Activated CD4-positive, alpha-beta T cell treated with anti-CD3 and anti-CD28 coated beads for 48 hours (primary cell): ENCODE measurements at places on chromosomes 7 and 10.
A peak's percentile ranks its signal among the peaks of the same experiment; 100 is the strongest.

DNA sequence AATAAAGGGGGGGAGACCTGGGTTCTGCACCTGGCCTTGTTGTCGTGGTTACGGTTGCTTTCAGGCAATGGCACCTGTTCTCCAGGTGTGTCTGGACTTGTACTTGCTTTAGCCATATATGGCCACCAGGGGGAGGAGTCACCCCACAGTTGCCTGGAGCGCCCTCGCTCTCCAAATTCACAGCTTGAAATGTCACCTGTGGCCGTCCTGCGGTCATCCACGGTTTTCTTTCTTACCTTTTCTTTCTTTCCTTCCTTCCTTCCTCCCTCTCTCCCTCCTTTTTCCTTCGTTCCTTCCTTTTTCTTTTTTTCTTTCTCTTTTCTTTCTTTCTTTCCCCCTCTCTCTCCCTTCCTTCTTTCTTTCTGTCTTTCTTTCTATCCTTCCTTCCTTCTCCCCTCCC, 157.2 kb upstream of the ZNF92 start:
- peak; percentile 69 for DNase-seq

- no peak for DNase-seq
These were observed 972.0 kb upstream of the CELF2 start for GRCh38 chr10:10045765-10046028.

DNA sequence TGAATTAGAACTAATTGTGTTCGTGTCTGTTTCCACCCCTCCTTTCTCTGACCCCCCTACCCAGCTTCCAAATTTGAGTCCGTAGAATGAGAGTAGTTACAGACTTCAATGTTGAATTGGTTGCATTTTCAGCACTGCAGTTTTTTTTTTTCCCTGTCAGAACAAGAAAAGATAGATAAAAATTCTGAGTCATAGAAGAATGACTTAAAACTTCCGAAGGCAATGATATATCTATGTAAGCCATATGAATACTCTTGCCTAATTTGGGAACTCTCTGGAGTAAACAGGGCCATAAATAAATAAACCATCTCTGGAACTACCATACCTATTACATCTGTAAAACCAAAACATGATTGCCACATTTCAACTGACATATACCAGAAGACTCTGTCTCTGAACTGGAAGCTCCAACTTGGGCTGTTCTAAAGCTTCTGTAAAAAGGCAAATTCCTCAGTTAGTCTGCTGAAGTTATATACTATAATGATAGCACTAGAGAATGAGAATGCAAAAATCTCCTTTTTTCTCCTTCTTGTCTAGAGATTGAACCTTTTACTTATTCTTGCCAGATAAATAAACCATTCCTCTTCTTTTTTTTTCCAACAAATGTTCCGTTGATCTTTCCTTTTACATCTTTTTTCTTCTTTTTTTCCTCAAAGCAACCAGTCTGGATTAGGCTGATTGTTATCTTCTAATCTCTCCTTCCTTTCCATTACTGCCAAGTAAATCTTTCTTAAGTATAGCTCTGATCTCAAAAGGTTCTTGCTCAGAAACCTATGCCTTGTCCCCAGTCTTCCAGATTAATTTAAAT, 23.5 kb downstream of the VCL start:
- no peak for DNase-seq

- no peak for DNase-seq
These were observed 22.2 kb downstream of the GPNMB start for GRCh38 chr7:23268746-23269145.

- no peak for DNase-seq
These were observed 30.7 kb downstream of the DUSP5 start for GRCh38 chr10:110528224-110528996.

GRCh38 chr7:102421706-102422240, 11.6 kb upstream of the ORAI2 start:
- no peak for DNase-seq

DNA sequence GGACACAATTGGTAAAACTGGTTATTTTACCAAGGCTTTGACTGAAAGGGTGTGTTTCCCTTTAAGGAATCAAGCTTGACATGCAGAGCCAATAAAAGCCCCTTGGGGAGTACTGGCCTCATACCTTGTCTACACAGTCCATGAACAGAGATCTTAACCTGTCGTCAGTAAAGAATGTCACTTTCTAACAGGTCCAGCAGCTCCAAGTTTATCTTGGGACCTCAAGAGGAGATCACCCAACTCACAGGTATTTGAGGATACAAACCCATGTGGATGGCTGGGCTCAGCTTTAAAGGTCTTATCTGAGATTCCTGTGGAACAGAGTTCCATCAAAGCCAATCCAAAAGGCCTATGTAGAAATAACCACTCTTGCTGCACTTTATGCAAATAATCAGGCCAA, 61.3 kb downstream of the COA1 start:
- DNase-seq, result no peak

DNA sequence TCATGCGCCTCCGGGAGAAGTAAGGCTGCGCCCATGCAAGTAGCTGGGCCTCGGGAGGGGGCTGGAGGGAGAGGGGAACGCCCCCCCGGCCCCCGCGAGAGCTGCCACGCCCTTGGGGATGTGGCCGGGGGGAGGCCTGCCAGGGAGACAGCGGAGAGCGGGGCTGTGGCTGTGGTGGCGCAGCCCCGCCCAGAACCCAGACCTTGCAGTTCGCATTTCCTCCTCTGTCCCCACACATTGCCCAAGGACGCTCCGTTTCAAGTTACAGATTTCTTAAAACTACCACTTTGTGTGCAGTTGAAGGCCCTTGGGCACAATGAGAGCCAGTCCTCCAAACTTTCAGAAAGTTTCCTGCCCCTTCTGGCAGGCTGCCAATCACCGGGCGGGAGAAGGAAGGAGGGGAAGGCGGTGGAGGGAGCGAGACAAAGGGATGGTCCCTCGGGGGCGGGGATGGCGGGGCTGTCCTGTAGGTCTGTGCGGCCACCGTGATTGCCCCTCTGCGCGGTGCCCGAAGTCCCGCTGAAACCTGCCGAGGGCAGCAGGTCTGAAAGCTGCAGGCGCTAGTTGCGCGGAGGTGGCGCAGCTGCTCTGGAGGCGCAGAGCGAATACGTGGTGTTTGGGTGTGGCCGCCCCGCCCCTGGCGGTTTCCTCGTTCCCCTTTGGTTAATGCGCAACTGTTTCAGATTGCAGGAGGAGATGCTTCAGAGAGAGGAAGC, 2.1 kb downstream of the VIM start:
- DNase-seq, result peak; percentile 93

DNA sequence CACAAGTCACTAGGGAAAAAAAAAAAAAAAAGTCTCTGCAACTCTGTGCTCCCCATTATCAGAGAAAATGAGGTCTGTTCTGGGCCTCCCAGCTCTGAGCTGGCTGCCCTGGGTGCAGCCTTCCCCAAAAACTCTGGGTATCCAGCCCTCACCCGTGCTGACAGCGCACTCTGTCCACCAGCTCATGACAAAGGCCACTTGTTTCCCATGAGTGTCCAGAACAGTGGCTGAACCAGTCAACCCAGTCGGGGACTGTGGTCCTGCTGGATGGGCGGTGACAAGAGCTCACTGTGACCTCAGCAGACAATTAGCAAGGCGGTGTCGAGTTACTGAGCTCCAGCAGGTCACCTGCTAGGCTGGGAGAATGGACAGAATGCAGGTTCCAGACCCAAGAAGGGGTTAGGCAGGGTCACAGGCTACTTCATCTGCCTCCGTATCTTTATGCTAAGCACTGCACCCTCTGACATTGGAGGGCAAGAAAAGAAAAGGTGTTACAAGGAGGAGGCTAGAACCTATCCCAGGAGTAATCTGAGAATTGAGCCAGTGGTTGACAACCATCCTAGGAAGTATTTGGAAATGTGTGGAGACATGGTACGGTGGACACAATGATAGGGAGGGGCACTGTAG, 37.2 kb downstream of the DLG5 start:
- DNase-seq, result no peak

DNA sequence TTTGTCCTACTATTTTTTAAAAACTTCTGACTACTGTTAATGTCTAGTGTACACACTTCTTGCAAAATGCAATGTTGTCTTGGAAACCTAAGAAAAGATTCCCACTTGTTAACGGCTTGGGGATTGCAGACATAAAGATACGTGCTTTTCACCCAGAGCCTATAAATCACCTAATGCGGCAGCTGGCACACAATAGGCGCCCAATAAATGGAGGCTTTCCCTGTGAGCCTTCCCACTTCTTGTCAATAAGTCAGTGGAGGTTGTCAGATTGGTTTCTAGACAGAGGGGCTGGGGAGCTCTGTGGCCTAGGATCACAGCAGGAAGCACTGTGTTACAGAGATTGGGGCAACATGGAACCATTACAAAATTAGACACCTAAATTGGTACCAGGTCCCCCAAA, 74.7 kb downstream of the VSTM4 start:
- DNase-seq, result no peak

DNA sequence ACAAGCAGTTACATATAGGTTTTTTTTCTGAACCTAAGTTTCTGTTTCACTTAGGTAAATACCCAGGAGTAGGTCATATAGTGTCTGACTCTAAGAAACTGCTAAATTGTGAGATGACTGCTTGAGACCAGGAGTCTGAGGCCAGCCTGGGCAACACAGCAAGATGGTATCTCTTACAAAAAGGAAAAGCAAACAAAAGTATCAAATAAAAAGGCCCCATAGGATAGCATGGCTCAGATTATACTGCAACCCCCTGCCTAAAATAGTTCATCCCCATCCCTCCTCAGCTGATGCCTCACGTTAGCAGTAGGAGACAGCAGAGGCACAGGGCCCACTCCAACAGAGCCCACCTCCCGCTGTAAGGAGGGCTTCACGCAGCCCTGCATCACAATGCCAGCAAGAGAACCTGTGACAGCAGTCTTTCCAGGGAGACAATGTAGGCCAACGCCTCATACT, 90.3 kb downstream of the SRPK2 start:
- peak; percentile 49 for DNase-seq

DNA sequence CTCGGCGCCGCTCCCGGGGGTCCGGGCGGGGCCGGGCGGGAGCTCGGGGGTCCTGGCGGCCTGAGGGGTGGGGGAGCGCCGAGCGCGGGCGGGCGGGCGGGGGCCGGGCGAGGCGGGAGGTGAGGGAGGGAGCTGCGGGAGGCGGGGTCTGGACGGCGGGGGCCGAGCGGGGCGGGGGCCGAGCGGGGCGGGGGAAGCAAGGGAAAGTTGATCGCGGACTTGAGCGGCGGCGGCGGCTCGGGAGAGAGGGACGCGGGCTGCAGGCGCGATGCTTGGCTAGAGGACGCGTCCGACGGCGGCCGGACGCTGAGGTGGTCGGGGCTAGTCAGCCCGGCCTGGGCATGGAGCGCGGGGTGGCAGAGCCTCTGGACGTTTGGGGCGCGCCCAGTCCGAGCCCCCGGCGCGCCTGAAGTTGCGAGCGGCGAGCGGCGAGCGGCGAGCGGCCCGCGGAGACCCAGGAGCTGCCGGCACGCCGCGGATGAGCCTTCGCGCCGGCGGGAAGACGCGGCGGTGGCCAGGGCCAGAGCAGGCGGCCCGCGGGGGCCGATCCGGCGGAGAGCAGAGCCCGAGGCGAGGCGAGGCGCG, at the start of gene CDH23:
Gene CDH23 (plus strand): TSS at position 210 of the 585 bp plus-strand sequence. CDS start 42,912 bp downstream, outside the sequence.
- peak; percentile 16 for DNase-seq

DNA sequence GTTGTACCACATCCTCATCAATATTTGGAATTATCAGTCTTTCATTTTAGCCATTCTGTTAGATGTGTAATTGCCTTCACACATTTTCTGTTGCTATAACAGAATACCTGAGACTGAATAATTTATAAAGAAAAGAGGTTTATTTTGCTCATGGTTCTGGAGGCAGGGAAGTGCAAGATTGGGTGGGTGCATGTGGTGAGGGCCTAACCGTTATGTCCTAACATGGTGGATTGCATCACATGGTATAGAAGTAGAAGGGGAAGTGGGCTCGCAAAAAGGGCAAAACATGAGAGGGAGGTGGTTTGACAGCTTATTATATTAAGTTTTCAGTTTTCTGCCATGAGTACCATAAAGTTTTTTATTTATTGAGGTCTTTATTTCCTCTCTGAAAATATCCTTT, 452.0 kb downstream of the ARL4A start:
- DNase-seq, result no peak

- DNase-seq, result no peak
These were observed 6.3 kb downstream of the ZNF212 start for GRCh38 chr7:149245744-149246143.

GRCh38 chr7:111647881-111648280, 85.6 kb upstream of the IMMP2L start:
- no peak for DNase-seq

DNA sequence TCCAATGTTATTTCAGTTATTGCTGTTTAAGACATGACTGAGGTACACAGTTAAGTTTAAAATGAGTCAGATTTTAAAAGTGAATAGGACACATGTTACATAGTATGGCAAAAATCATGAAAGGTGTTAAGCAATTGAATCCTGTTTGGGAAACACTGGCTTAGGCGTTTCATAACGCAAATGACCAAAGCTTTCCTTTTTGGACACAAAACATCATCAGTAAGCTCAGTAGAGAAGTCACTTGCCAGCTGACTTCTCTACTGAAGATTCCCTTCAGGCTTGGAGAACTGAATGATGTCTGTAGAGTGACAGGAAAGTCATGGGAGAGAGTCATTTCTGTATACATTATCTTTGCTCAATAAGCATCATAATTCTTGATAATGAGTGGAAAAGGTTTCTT, 64.4 kb upstream of the RSBN1L start:
- DNase-seq, result no peak

DNA sequence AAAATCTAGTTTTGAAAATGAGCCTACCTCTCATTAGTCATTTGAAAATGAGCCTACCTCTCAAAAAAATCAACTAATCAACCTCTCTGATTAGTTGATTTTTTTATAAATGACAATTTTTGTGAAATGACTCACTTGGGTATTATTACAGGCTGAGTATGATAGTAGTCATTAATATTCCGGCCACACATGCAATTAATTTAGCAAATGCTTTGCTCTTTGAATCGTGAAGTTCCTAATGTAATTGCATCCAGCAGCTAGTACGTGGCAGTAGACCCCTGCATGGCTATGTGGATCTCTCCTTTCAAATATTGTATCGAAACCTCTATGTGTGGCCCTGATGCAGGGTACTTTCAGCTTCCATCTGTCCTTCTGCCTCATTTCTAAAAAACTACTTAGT, 245.9 kb upstream of the PHYHIPL start:
- DNase-seq, result no peak

- peak; percentile 63 for DNase-seq
These were observed 739 bp upstream of the MEST start for GRCh38 chr7:130490888-130491804.

DNA sequence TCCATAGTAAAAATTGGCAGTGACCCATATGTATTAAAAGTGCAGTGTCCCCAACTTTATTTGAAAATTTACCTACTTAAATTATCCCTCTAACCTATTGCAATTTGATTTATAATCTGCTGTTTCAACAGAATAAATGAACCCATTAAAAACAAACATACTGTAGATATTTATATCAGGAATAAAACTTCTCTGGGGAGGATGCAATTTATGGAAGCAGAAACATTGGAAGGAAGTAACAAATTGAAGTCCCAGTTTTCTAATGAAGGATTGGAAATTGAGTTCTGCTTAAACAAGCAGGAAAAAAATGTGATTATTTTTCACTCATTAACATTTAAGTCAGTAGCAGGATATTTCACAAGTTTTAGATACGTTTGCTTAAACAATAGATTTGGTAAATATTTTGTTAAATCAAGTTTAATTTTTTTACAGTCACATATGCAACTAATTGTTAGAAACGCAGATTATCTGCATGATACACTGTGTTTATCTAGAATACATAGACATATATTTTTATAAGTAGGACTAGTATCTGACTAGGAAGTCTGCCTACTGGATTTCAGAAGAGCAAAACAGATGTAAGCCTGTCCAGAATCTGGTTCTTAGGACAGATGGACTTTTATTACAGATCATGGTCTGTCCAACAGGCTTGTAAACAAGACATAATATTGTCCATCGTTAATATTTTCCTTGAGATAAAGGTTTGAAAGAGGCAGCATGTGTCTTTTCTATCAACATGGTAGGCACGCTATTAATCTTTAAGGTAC, 5.3 kb downstream of the AGMO start:
- no peak for DNase-seq
